ENCODE measurements at places on chromosomes 1 and 21.

DNA sequence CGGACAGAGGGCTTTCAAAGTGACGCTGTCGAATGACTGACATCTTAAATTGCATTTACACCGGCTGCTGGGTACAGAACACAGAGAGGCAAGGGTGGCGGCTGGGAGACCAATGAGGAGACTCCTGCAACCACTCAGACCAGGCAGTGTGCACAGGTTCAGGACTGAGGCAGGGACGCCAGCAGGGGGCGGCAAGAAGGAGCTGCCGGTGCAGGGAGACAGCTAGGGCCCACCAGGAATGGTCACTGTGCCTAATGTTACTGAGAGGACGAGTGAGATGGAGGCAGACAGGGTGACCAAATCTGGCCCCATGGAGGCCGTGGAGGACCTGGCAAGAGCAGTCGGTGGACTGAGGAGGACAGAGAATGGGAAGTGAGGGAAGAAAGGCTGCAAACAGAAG lies 23.5 kb downstream of the GLIS1 start:
- DNase-seq, result no peak

DNA sequence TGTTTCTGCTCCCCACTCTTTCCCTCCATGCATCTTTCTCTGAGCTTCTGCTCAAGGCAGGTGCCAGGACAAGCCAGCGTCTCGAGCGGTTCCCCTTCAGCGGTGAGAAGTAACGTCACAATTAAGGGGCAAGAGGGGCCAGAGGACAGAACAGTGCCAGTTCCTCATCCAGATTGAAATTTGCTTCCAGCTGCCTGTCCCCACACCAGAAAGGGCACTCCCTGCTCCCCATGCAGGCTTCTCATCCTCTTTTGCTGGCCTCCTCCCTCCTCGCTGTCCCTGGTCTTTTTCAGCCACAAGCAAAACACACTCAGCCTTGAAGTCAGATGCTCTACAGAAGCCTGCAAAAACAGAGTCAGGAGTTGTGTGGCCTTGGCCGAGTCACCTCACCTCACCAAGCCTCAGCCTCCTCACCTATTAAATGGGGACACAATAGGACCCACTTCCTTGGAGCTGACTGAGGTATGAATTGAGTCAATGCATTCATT lies 35.0 kb upstream of the ECE1 start:
- DNase-seq, result no peak

DNA sequence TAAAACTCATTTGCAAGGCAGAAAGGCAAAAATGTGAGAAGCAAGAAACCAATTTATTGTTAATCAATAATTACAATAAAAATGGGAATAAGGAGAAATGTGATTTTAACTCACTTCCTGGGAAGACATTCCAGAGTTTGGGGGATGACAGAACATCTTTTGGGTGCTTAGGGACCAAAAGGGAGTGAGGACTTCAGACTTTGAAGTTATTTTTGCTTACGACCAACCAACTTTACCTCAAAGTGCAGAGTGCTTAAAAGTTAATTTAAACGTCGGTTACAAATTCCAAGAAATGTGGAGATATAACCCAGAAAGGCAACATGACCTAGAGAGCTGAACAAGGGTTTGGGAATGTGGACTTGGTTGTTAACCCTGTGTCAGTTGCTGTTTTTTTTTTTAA lies 234.5 kb upstream of the C1orf105 start:
- no peak for DNase-seq

DNA sequence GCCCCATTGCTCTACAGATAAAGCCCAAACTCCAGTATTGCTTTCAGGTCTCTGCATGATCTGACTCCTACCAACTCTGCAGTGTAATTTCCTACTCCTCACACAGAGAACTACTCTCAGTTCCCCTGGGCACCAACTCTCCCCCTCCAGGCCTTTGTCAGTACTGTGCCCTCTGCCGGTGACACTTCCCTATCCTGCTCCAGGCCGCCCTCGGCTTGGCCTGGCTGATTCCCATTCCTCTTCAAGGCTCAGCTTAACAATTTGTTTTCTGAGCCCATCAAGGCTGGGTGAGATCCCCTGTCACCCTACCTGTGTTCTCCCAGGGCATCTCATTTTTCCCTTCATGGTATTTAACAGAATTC lies 2.6 kb downstream of the SLAMF8 start:
- no peak for DNase-seq

DNA sequence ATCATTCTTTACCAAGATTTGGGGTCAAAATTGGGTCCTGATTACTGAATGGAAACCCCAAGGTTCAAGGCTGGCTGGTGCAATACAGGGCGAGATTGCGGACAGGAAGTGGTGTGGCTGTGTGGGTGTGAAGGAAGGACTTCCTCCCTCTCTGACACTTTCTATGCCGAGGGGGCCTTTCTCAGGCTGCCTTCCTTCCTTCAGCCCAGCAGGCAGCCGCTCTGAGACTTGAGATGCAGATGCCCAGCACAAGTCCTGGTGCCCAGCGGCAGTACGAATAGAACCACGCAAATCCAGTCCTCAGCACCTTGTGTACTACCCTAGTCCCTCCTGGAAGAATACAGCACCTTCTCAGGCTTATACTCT lies 16.3 kb downstream of the BATF3 start:
- DNase-seq, result peak; percentile 57

DNA sequence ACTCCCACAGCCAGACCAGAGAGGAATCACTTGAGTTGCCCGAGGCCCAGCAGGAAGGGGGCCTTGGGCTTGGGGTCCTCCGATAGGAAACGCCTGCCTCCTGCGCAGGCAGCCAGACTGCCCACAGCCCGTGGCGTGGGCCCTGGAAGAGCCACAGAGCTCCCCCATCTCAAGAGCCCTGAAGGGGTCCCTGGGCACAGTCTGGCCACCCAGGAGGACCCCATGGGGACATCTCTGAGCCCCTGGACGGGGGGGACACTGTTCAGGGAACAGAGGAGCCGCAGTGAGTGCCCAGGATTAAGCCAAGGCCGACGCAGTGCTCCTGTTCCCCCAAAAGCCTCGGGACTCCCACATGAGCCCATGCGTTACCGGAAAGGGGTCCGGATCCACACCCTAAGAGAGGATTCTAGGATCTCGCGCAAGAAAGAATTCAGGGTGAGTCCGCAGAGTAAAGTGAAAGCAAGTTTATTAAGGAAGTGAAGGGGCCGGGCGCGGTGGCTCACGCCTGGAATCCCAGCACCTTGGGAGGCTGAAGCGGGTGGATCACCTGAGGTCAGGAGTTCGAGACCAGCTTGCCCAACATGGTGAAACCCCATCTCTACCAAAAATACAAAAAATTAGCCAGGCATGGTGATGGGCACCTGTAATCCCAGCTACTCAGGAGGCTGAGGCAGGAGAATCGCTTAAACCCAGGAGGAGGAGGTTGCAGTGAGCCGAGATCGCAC lies 38.1 kb upstream of the LBR start:
- DNase-seq, result no peak

GRCh38 chr1:109198745-109199144 lies 15.0 kb upstream of the SARS1 start:
- no peak for DNase-seq

- no peak for DNase-seq
Measured at GRCh38 chr21:29056005-29056404, 17.4 kb downstream of the CCT8 start.

GRCh38 chr1:66278260-66279021 lies 255.5 kb upstream of the SGIP1 start:
- no peak for DNase-seq

- no peak for DNase-seq
Measured at GRCh38 chr21:33308586-33309490, 15.9 kb upstream of the IFNAR1 start.

- DNase-seq, result peak; percentile 36
Measured at GRCh38 chr1:17826165-17826488, 71.0 kb downstream of the ACTL8 start.

DNA sequence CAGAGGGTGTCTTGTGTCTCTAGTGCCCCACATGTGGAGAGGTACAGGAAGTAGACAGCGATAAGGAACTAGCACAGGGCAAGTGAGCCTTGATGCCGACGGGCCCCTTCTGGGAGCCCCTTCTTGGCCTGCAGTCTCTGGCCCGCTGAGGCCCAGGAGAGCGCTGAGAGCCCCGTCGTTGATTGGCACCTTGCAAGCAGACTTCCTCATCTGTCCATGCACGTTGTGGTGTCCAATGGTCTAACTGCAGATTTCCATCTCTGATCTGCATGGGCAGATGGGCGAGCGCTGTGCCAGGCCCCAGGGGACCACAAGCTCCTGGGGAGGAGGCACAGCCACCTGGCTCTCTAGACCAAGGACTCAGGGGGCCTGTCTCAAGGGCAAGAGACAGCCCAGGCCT lies 32.4 kb downstream of the PLEKHA6 start:
- no peak for DNase-seq

DNA sequence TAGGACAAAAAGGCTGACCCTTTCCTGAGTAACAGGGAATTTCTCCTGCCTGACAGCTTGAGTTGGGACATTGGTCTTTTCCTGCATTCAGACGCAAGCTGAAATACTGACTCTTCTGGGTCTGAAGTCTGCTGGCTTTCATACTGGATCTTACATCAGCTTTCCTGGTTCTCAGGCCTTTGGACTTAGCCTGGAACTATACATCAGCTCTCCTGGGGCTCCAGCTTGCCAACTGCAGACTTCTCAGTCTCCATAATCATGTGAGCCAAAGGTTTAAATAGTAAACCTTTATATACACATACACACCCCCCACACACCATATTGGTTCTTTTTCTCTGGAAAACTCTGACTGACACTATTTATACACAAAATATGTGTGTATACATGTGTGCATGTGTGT lies 59.0 kb upstream of the KCND3 start:
- DNase-seq, result no peak

GRCh38 chr1:11061652-11062365 lies 2.0 kb upstream of the SRM start:
- DNase-seq, result peak; percentile 17

DNA sequence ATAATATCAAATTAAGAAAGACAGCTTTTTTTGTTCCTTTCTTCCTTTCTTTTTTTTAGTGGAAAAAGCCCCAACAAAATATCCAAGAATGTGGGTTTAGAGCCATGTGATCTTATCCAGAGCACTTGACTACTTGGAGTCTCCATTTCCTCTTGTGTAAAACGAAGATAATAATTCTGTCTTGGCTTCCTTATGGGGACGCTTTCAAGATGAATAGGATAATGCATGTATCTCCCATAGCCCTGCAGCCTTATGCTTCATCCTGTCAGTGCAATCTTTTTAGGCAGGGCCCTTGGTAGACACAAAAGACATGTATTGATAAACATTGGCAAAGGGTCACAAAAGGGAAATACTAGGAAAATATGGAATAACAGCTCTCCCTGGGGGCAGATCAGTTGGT lies 34.8 kb downstream of the ZBTB18 start:
- DNase-seq, result no peak

- DNase-seq, result no peak
Measured at GRCh38 chr1:169483500-169483966, 2.2 kb downstream of the SLC19A2 start.
